Left ventricle myocardium superior (tissue), 1 donor: ENCODE measurements at places on chromosomes 5 and 9. TPM values are rescaled to one million over a fixed set of nuclear protein-coding genes. Genes with fewer than 3 reads are reported as not detected.

- DNase-seq = no peak
Observed at GRCh38 chr9:92680166-92681119, 10.5 kb upstream of the IPPK start.

DNA sequence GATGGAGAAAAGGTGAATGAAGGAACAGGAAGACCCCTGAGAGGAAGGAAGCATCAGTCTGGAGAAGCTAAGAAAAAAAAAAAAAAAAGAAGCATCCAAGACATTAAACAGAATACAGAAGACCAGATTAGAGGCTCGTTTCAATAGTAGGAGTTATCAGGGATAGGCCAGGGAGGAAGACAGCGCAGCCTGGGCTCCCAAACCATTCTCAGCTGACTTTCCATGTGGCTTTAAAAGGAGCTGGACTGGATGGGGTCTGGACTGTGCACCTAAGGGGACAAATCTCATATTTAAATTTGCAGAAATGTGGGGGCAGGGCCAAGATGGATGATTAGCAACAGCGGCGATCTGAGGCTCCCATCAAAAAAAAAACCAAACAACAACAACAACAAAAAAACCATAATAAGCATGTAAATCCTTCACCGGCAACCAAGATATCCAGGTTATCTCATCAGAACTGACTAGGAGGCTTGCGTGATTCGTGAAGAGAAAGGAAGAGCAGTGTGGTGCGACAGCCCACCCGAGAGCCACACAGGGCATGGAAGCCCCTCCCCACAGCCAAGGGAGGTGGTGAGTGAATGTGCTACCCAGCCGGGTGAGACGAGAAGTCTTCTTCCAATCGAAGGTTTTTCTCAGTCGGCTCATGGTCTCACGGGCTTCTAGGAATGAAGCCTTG, 114.9 kb upstream of the ADAMTS16 start:
- no peak for DNase-seq

GRCh38 chr5:2029206-2029605, 146.5 kb upstream of the IRX4 start:
- DNase-seq = no peak

DNA sequence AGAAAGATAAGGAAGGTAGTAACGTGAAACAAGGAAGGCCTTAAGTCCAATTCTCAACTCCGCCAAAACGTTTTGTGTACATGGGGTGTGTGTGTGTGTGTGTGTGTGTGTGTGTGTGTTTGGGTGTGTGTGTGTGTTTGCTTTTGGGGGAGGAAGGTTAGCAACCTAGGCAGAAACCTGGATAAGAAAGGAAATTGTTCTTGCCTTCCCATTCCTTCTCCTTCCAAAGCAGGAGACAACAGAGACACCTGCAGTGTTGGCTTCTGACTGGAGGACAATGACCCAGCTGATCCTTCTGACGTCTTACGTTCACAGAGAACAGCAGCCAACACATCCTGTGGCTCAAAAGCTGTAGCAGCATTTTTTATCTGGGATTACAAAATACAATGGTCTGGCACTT, 4.1 kb upstream of the CCNG1 start:
- no peak for DNase-seq

DNA sequence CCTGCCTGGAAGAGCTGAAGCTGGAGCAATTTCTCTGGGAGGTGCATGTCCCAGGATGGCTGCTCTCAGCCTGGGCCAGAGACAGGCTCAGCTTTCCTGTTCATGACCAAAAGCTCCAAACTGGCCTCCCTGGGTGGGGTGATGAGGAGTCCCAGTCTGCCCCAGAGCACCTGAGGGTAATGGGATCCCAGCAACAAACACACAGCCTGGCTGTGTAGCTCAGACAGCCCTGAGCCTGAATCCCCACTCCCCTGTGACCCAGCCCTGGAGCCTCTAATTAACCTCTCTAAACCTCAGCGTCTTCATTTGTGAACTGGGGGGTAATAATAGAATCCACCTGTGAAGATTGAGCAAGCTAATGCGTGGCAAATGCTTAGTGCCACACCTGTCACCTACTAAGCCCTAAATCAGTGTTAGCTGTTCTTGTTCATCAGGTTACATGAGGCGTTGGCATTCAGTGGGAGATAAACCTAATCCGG, 67.5 kb downstream of the HSPA4 start:
- no peak for DNase-seq

DNA sequence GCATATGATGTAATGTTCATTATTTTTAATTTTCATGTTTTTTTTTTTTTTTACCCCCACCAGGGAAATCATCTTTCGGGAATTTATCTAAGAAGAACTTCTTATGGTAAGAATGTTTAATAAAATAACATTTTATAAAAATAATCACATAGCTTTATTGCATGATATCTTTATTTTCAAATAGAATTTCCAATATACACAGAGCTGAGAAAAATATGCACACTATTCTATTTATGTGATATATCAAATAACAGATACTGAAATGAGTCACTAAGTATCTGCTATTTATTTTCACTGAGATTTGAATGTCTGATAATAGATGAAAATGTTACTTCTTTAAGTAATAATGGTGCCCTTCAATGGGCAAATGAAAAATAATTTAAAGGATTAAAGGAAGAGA, 1217.3 kb downstream of the MAT2B start:
- DNase-seq = no peak

GRCh38 chr5:31502506-31502905, 29.4 kb downstream of the DROSHA start:
- no peak for DNase-seq

DNA sequence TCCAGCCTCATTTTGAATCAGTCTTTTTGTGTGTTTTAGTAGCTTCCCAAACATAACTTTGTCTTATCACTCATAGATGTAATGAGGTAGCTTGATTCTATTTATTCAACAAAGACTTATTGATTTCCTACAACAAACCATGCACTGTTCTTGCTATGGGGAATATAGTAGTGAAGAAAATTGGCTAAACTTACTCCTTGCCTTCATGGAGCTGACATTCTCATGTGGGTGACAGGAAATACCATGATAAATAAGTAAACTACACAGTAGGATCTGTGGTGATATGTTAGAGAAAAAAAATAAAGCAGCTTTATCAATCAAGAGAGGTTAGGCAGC, 255.7 kb upstream of the TNC start:
- DNase-seq = no peak

DNA sequence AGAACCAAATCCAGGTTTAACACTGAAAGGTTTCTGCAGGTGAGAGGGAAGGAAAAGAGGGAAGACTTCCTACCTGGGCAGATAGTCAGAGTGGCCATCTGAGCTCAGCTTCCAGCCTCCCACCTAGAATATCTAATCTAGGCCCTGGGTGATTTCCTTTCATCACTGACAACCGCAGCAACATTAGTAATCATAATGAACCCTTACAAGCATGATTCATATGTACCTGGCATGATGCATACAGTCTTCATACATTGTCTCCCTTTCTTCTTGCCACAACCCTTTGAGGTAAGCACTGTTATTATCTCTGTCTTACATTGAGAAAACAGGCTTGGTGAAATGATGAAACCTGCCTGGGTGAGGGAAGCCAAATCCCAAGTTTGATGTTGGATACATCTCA, 13.5 kb downstream of the AFAP1L1 start:
- DNase-seq = no peak

DNA sequence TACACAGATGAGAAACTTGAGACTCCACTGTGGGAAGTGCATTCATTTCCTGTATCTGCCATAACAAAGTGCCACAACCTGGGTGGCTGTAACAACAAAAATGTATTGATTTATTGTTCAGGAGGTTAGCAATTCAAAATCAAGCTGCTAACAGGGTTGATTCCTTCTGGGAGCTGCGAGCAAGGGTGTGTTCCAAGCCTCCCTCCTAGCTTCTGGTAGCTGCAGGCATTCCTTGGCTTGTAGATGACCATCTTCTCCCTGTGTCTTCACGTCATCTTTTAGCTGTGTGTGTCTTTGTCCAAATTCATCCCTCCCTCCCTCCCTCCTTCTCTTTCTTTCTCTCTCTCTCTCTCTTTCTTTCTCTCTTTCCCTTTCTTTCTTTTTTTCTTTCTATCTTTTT, 258.1 kb downstream of the MSX2 start:
- DNase-seq = no peak

DNA sequence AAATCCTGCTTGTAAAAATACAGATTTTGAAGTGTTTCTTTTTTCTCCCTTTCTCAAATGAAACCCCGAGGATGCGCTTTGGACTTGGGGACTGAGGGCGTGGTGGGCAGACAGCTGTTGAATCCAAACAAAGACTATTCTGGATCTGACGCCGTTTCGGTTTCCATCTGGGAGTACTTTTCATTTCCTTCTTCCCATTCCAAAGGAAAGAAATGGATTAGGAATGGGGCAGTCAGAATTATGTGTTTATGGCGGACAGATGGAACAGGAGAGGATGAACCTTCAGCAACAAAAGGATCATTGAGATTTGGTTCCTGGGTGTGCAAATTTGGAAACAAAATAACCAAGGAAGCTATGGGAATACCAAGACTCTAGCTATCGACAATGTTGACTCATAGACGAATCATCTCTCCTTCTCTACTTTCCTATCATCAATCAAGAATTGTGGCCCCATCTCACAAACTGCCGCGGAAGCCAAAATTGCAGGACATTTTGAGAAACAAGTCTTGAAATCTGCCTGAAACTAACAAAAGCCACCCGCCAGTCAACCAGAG, 300.6 kb downstream of the PARP8 start:
- DNase-seq = no peak

DNA sequence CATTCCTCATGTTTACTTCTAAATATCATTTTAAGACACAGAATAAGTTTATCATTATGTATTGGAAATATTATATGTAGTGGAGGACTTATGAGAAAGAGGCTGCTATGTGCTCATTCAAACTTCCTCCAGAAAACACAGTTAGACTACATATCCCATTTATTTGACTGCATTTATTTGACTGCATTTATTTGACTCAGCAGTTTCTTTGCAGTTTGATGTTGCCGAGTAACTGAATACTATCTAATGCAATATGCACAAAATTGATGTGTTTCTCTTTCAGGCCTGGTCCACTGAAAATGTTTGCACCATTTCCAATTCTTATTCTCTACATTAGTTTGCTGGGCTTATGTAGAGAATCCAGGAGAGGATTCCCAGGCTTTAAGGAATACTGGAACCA, 89.9 kb upstream of the FBN2 start:
- no peak for DNase-seq

GRCh38 chr9:98311541-98311940, 56.1 kb upstream of the TBC1D2 start:
- DNase-seq = no peak

Gene ANKRD55
- total RNA-seq = not detected

Gene BSPRY
- total RNA-seq = 0.37 TPM

Gene SPATA31E1
- total RNA-seq = not detected

Gene SLC34A1
- total RNA-seq = not detected

Gene CCDC112
- 4.6 TPM for total RNA-seq
